Ovary (tissue), 10 donors: ENCODE measurements at places on chromosomes 7 and 10. TPM values are rescaled to one million over a fixed set of nuclear protein-coding genes. Genes with fewer than 3 reads are reported as not detected.

DNA sequence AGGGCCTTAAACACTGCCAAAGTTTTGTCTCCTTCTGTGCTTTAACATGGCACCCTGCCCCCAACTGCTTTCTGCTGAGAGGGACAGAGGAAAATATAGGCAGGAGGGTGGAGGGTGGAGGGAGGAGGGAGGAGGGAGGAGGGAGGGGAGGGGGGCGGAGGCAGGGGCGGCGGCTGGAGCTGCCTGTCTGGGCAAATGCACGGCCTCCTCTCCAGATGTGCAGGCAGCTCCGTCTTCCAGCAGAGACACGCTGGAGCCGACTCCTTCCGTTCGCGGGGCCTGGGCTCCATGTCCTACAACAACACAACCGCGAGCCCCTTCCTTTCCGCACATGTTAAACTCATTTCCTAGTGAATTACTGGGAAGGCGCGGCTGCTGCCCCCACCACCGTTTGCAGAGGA, 14.2 kb downstream of the EBF3 start:
- no peak overlapping the region for H3K4me3 ChIP-seq
- no peaks in the 10 kb centered on the region for H3K4me1 ChIP-seq
- H3K27ac ChIP-seq, result no peak overlapping the region

GRCh38 chr10:112583236-112583939, 136.4 kb downstream of the VTI1A start:
- no peaks in the 10 kb centered on the region for H3K27me3 ChIP-seq
- H3K4me1 ChIP-seq, result no peaks in the 10 kb centered on the region
- no peak overlapping the region for H3K27ac ChIP-seq

- no peaks in the 10 kb centered on the region for H3K36me3 ChIP-seq
- no peak for DNase-seq
- no peak overlapping the region for H3K4me3 ChIP-seq
- H3K27ac ChIP-seq, result no peak overlapping the region
Measured at GRCh38 chr7:143041346-143041745, 10.8 kb upstream of the OR6V1 start.

Gene TMEM196
- not detected for polyA plus RNA-seq

DNA sequence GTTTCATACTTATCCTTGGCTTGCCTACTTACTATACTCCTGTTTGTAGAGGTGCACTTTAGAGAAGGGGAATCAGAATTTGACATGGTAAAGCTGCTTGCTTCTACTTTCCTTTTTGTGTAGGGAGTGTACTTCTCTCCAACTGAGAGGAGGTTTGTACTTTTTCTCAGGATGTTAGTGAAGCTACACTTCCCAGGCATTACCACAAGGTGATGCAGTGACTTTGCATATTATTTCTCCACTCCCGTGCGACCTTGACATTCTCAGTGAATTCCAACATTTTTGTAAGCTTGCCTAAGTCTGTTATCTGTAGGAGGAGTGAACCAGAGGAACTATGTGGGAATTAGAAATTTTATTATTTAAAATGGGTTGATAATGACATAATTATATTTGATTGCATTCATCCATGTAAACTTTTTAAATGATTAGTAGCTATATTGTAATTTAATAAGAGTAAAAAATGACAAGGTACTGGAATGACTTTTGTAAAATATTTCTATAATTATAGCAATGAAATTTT, 5.2 kb downstream of the TAX1BP1 start:
- H3K27ac ChIP-seq, result no peak overlapping the region
- no peak overlapping the region for H3K4me3 ChIP-seq
- H3K27me3 ChIP-seq, result no peaks in the 10 kb centered on the region
- H3K36me3 ChIP-seq, result no peaks in the 10 kb centered on the region
- no peak for DNase-seq
- H3K4me1 ChIP-seq, result peaks cover 4% of the 10 kb centered on the region

DNA sequence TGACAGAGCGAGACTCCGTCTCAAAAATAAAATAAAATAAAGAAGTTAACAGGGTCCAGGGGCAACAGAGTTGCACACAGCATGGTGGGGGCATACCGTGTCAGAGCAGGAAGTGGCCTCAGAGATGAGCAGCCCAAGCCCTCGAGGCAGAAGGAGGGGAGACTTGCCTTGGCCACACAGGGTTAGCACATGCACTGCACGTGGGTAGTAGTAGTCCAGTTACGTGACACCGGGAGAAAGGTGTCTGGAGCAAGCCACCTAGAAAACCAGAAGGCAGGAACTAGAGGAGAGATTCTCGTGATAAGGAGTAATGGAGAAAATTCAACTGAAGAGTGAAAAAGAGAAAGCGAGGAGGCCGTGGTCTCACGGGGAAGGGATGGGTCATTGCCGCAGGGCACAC, 9.8 kb upstream of the DENND2A start:
- H3K4me3 ChIP-seq, result no peak overlapping the region
- H3K27ac ChIP-seq, result no peak overlapping the region
- peaks cover 1% of the 10 kb centered on the region for H3K4me1 ChIP-seq
- H3K27me3 ChIP-seq, result no peaks in the 10 kb centered on the region
- H3K36me3 ChIP-seq, result no peaks in the 10 kb centered on the region
- DNase-seq, result peak; percentile 5

GRCh38 chr10:54722075-54722474, 79.0 kb downstream of the PCDH15 start:
- H3K36me3 ChIP-seq, result no peaks in the 10 kb centered on the region
- no peaks in the 10 kb centered on the region for H3K4me1 ChIP-seq
- no peaks in the 10 kb centered on the region for H3K27me3 ChIP-seq
- no peak overlapping the region for H3K4me3 ChIP-seq
- DNase-seq, result no peak

GRCh38 chr10:71528371-71529206, 131.9 kb downstream of the CDH23 start:
- H3K4me3 ChIP-seq, result no peak overlapping the region
- peaks cover 5% of the 10 kb centered on the region for H3K4me1 ChIP-seq
- no peak overlapping the region for H3K27ac ChIP-seq
- no peaks in the 10 kb centered on the region for H3K27me3 ChIP-seq
- no peak for DNase-seq

DNA sequence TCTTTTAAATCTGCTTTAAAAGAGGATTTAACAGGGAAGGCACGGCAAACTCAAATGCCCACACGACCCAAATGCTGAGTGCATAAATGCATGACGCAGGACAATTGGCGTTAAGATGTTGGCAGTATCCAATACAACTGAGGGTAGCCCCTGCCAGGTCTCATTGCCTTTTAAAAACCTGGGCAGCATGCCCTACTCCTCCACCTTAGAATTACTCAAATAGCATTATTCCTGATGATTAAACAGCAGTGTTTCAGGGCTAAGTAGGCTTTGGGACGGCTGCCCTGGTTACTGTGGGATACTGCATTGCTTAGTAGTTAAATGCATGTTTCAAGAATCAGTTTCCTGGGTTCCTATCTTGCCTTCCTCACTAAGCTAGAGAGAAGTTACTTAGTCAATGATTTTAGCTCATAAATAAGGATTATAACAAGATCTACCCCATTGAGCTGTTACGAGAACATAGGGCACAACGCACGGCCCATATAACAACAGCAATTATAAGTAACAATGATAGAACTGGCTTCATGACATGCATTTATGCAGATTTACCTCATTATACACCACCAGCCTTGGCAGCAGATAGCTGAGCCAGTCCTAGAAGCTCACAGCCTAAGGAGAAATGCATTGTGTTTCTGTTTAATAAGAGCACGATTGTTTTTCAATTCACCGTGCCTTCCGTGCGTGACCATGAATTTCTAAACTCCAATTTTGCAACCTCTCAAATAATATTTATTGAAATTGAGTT, 7.9 kb downstream of the TUBAL3 start:
- no peaks in the 10 kb centered on the region for H3K36me3 ChIP-seq
- H3K27me3 ChIP-seq, result no peaks in the 10 kb centered on the region
- H3K4me1 ChIP-seq, result no peaks in the 10 kb centered on the region
- no peak overlapping the region for H3K4me3 ChIP-seq
- H3K27ac ChIP-seq, result no peak overlapping the region

DNA sequence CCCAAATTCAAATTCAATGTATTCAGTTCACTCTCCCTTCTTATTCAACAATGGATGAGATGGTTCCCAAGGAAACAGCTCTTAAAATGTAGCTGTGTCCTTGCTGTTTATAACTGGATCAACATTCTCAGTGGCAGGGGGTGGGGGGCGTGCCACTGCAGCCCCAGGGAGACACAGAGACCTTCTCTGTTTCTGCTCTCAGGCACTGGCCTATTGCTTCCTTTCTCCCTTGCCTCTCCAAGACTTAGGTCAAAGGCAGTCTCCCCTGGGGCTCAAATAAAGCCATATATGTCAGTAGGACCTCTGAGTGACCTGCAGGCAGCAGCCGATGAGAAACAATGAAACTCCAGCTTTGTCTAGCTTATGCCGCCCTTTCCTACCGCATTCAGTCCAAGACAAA, 20.7 kb downstream of the VSTM4 start:
- H3K36me3 ChIP-seq, result no peaks in the 10 kb centered on the region
- no peak overlapping the region for H3K27ac ChIP-seq
- no peaks in the 10 kb centered on the region for H3K27me3 ChIP-seq
- H3K4me3 ChIP-seq, result no peak overlapping the region
- DNase-seq, result no peak

DNA sequence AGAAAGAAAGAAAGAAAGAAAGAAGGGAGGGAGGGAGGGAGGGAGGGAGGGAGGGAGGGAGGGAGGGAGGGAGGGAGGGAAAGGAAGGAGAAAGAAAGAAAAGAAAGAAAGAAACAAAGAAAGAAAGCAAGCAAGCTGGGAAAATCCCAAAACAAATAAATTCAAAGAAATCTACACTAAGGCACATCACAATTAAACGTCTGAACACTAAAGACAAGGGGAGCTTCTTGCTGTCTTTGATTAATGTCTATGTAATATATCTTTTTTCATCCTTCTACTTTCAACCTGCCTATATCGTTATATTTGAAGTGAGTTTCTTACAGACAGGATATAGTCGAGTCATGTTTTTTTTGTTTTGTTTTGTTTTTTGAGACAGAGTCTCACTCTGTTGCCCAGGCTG, 28.3 kb upstream of the EBF3 start:
- H3K4me3 ChIP-seq, result no peak overlapping the region
- no peaks in the 10 kb centered on the region for H3K27me3 ChIP-seq
- DNase-seq, result no peak
- no peaks in the 10 kb centered on the region for H3K4me1 ChIP-seq
- no peak overlapping the region for H3K27ac ChIP-seq
- no peaks in the 10 kb centered on the region for H3K36me3 ChIP-seq

- DNase-seq, result no peak
- H3K27ac ChIP-seq, result no peak overlapping the region
- H3K36me3 ChIP-seq, result no peaks in the 10 kb centered on the region
Measured at GRCh38 chr10:29756451-29756850, 121.7 kb upstream of the SVIL start.

DNA sequence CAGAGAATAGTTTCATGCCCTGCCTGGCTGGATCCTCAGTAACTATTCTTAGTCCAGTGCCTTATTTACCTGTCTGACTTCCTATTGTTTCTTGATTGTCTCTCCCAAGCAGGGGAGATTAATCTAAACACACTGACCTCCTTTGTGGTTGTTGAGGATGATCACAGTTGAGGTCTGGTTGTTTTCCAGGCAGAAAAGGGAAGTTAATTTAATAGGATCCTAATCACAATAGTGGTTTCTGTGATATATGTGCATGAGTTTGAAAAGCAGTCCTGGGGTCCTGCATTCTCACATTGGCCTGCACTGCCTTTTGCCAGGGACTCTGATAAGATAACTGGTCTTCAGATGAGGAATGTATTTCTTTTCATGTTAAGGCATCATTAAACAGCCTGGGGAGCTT, 130.1 kb downstream of the SND1 start:
- no peaks in the 10 kb centered on the region for H3K4me1 ChIP-seq
- no peak for DNase-seq
- no peaks in the 10 kb centered on the region for H3K36me3 ChIP-seq
- H3K27me3 ChIP-seq, result no peaks in the 10 kb centered on the region

Gene ZNF680
- 10.0 TPM for polyA plus RNA-seq

- H3K4me3 ChIP-seq, result no peak overlapping the region
- no peaks in the 10 kb centered on the region for H3K27me3 ChIP-seq
- no peak for DNase-seq
- no peak overlapping the region for H3K27ac ChIP-seq
- H3K36me3 ChIP-seq, result no peaks in the 10 kb centered on the region
Measured at GRCh38 chr10:118669020-118669791, 73.8 kb upstream of the PRLHR start.

GRCh38 chr7:47572094-47572445, 9.8 kb downstream of the TNS3 start:
- H3K36me3 ChIP-seq, result no peaks in the 10 kb centered on the region
- H3K4me1 ChIP-seq, result peaks cover 49% of the 10 kb centered on the region

DNA sequence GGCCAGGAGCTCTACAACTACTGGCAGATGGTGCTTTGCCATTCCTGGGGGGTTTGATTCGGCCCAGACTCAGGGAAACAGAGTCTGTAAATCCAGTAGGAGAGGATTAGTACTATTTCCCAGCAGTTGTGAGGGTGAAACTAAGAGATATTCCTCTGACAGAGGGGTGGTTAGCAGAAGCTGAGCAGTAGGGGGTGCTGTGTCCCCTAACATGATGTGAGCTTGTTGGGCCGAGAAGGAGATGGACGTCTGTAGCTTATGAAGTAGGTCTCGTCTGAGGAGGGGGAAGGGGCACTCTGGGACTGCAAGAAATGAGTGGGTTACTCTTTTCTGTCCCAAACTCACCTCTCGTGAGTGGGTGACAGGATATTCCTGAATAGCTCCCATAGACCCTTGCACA, 179.2 kb upstream of the MBL2 start:
- no peaks in the 10 kb centered on the region for H3K4me1 ChIP-seq
- no peak overlapping the region for H3K4me3 ChIP-seq
- no peaks in the 10 kb centered on the region for H3K36me3 ChIP-seq
- H3K27me3 ChIP-seq, result no peaks in the 10 kb centered on the region
- H3K27ac ChIP-seq, result no peak overlapping the region

- DNase-seq, result no peak
- H3K27me3 ChIP-seq, result no peaks in the 10 kb centered on the region
- no peaks in the 10 kb centered on the region for H3K4me1 ChIP-seq
- H3K27ac ChIP-seq, result no peak overlapping the region
Measured at GRCh38 chr7:11436316-11436715, 395.7 kb downstream of the THSD7A start.

GRCh38 chr10:113067501-113067900, 117.5 kb downstream of the TCF7L2 start:
- no peaks in the 10 kb centered on the region for H3K27me3 ChIP-seq
- no peak overlapping the region for H3K27ac ChIP-seq
- no peaks in the 10 kb centered on the region for H3K36me3 ChIP-seq
- H3K4me3 ChIP-seq, result no peak overlapping the region
- peaks cover 34% of the 10 kb centered on the region for H3K4me1 ChIP-seq

- no peak overlapping the region for H3K4me3 ChIP-seq
- DNase-seq, result no peak
- no peaks in the 10 kb centered on the region for H3K4me1 ChIP-seq
- no peaks in the 10 kb centered on the region for H3K36me3 ChIP-seq
- H3K27ac ChIP-seq, result no peak overlapping the region
- H3K27me3 ChIP-seq, result no peaks in the 10 kb centered on the region
Measured at GRCh38 chr7:53835301-53835700, 706.9 kb upstream of the VSTM2A start.

GRCh38 chr7:150994838-150995510, 4.2 kb downstream of the NOS3 start:
- DNase-seq, result no peak
- H3K27ac ChIP-seq, result no peak overlapping the region
- H3K4me3 ChIP-seq, result no peak overlapping the region
- no peaks in the 10 kb centered on the region for H3K36me3 ChIP-seq
- no peaks in the 10 kb centered on the region for H3K4me1 ChIP-seq
